ENCODE measurements at places on chromosomes 16 and 17. TPM values are rescaled to one million over a fixed set of nuclear protein-coding genes. Genes with fewer than 3 reads are reported as not detected.

Gene CES3
- 1.0 TPM for total RNA-seq

Gene UNC13D
- 5.9 TPM for total RNA-seq

Gene KRT13
- total RNA-seq, result not detected

Gene CCT6B
- 0.94 TPM for total RNA-seq

Gene FGF11
- 16.6 TPM for total RNA-seq

Gene CACNG5
- 3.3 TPM for total RNA-seq

DNA sequence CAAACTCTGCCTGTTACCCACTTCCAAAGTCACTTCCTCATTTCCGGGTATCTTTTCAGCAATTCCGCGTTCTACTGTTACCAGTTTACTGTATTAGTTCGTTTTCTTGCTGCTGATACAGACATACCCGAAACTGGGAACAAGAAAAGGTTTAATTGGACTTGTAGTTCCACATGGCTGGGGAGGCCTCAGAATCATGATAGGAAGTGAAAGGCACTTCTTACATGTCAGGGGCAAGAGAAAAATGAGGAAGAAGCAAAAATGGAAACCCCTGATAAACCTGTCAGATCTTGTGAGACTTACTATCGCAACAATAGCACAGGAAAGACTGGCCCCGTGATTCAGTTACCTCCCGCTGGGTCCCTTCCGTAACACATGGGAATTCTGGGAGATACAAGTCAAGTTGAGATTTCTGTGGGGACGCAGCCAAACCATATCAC, 30.9 kb downstream of the PAFAH1B1 start:
- no peaks in the 10 kb centered on the region for H3K27me3 ChIP-seq
- peak overlapping the region; percentile 14 for H3K4me3 ChIP-seq
- DNase-seq, result peak; percentile 69
- H3K27ac ChIP-seq, result peak overlapping the region; percentile 88
- peaks cover 28% of the 10 kb centered on the region for H3K4me1 ChIP-seq

- no peak for DNase-seq
- H3K4me3 ChIP-seq, result no peak overlapping the region
- H3K4me1 ChIP-seq, result no peaks in the 10 kb centered on the region
Measured at GRCh38 chr17:31686495-31686894, 172.5 kb downstream of the COPRS start.

DNA sequence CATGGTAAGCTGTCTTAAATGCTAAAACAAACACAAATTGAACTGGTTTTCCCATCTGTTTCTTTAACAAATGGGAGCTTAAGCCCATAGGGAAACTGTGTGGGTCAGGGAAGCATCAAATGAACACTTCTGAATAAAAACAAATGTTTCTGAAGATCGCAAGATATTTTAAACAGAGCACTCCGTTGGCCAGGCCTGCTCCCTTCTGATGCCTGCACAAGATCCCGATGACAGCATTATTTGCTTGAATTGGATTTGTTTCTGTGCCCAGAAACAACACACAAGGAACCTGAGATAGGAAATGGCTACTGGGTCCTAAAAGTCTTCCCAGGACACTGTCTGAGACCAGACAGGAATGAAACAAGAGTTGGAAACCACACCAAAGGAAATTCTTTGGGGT, 425.8 kb upstream of the ZFHX3 start:
- H3K36me3 ChIP-seq, result no peaks in the 10 kb centered on the region
- no peak overlapping the region for H3K4me3 ChIP-seq
- no peak for DNase-seq
- H3K27me3 ChIP-seq, result no peaks in the 10 kb centered on the region
- no peaks in the 10 kb centered on the region for H3K4me1 ChIP-seq
- H3K27ac ChIP-seq, result no peak overlapping the region

- H3K27ac ChIP-seq, result no peak overlapping the region
- no peaks in the 10 kb centered on the region for H3K4me1 ChIP-seq
- no peaks in the 10 kb centered on the region for H3K36me3 ChIP-seq
- DNase-seq, result no peak
Measured at GRCh38 chr16:54240271-54241129, 46.1 kb downstream of the IRX3 start.

- no peak for DNase-seq
- H3K4me1 ChIP-seq, result peaks cover 58% of the 10 kb centered on the region
- peaks cover 31% of the 10 kb centered on the region for H3K27me3 ChIP-seq
- H3K27ac ChIP-seq, result no peak overlapping the region
Measured at GRCh38 chr17:77961741-77962140, 3.2 kb downstream of the TNRC6C start.
